Stimulated activated CD4-positive, alpha-beta T cell treated with anti-CD3 and anti-CD28 coated beads, TNF-alpha, amount 100 ng/mL, for 24 hours (primary cell): ENCODE measurements at places on chromosomes 7 and 10.

DNA sequence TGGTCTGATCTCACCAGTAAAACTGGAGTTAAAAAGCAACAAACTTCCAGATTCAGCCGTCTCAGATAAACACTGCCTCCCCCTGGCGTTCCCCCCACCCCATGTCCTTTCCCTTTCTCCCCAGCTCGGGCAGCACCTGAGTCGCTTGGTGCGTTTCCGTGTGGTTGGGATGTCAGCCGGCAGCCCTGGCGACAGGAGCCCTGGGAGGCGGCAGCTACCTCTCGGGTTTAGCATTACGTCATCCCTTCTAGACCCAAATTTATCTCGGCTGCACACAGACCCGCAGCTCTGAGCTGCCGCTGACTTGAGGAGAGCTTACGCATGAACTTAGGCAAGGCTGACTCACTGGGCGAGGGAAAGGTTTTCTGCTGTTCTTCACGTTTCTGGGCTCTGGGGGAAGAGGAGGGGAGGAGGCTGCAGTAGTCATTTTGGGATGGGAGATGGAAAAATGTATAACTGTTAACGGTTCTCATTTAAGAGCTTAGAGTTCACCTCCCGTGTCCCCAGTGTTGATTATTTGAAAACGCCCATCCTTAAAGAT lies 14.4 kb downstream of the MXI1 start:
- peak; percentile 51 for DNase-seq

- no peak for DNase-seq
Measured at GRCh38 chr10:24622781-24623301, 100.8 kb downstream of the ARHGAP21 start.

GRCh38 chr7:46218461-46219200 lies 297.6 kb upstream of the IGFBP3 start:
- no peak for DNase-seq

- DNase-seq: peak; percentile 22
Measured at GRCh38 chr10:70478191-70479164, at the start of gene PALD1. TSS of gene PALD1 (plus strand) at chr10:70478767. CDS start at chr10:70525952, 47,185 bp downstream.

DNA sequence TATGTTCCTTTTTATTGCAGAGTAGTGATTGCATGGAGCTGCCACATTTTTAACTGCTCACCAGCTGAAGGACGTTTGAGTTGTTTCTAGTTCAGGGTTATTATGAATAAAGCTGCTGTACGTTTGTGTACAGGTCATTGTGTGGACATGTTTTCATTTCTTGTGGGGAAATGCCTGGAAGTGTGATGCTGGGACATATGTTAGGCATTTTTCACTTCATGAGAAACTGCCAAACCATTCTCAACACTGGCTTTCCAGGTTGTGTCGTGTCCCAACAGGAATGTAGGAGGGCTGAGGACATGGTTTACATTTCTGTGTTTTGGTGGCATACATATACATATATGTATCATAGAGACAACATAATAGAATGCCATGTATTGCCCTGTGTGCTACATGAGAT lies 73.0 kb downstream of the NEURL1 start:
- DNase-seq: no peak

GRCh38 chr10:15898046-15898445 lies 37.7 kb upstream of the MINDY3 start:
- DNase-seq: no peak

- DNase-seq: no peak
Measured at GRCh38 chr7:16847381-16847860, 34.4 kb downstream of the AGR3 start.

DNA sequence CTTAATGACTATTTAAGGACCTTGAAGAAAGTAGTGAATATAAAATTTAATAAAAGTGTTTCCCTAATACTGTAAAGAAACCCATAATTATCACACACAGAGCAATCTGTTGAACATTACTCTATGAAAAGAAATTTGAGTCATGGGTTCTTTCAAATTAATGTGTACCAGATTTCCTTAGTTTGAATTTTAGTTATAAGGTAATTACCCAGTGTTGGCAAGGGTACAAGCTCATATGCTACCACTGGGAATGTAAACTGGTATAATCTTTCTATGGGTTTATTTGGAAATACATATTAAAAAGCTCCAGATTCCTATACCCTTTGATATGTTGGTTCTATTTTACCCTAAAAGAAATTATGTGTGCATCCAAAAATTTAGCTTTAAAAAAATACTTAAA lies 22.9 kb downstream of the PANK1 start:
- no peak for DNase-seq

GRCh38 chr10:88120075-88120474 lies 256.6 kb downstream of the PTEN start:
- no peak for DNase-seq

- no peak for DNase-seq
Measured at GRCh38 chr10:29553544-29554250, 81.1 kb downstream of the SVIL start.

GRCh38 chr10:121296881-121297585 lies 301.2 kb downstream of the FGFR2 start:
- DNase-seq: no peak

- DNase-seq: no peak
Measured at GRCh38 chr7:49775065-49775948, 1.9 kb downstream of the VWC2 start.

- no peak for DNase-seq
Measured at GRCh38 chr7:82562716-82563404, 119.3 kb upstream of the CACNA2D1 start.

GRCh38 chr10:123665491-123666286 lies 466 bp upstream of the GPR26 start:
- no peak for DNase-seq

DNA sequence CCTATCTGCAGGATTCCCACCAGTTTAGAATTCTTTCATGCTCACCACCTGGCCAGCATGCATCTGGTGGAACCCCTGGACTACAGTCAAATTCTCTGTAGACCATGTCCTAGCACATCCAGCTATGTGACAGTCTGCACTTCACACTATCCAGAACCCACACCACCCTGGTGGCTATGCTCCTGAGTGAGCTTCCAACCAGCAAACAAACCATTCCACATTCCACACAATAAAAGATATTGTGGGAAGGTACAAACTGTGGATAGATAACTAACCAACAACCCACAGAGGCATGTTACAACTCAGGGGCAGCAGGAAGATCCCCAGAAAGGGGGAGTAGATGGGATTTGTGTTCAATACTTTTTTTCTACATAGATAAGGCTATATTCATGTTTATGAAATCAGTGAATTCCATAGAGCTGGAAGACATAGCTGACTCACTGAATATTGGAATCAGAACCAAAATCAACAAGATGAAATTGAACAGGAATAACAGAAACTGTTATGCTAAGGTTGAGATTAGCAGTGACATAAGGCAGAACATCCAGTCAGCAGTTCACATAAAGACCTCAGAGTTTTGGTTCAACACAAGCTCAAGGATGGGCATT lies 72.5 kb downstream of the LRRC17 start:
- DNase-seq: no peak

DNA sequence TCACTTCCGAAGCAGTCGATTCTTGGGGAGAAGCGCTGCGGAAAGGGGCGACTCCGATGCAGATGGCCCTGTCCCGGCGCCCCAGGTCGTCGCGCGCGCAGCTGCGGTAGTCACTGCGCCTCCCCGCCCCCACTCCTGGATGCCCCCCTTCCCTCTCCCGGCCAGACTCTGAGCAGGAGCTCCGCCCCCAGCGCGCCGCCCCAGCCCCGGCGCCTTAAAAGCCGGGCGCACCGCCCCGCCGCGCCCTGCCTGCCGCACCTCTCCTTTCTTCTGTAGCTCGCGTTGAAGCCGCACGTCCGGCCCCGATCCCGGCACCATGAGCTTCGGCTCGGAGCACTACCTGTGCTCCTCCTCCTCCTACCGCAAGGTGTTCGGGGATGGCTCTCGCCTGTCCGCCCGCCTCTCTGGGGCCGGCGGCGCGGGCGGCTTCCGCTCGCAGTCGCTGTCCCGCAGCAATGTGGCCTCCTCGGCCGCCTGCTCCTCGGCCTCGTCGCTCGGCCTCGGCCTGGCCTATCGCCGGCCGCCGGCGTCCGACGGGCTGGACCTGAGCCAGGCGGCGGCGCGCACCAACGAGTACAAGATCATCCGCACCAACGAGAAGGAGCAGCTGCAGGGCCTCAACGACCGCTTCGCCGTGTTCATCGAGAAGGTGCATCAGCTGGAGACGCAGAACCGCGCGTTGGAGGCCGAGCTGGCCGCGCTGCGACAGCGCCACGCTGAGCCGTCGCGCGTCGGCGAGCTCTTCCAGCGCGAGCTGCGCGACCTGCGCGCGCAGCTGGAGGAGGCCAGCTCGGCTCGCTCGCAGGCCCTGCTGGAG lies at the start of gene INA:
Gene INA (plus strand): TSS at position 243 of the 817 bp plus-strand sequence. CDS start 74 bp downstream, at position 317.
- DNase-seq: no peak

GRCh38 chr7:42250411-42250810 lies 13.4 kb upstream of the GLI3 start:
- DNase-seq: no peak

DNA sequence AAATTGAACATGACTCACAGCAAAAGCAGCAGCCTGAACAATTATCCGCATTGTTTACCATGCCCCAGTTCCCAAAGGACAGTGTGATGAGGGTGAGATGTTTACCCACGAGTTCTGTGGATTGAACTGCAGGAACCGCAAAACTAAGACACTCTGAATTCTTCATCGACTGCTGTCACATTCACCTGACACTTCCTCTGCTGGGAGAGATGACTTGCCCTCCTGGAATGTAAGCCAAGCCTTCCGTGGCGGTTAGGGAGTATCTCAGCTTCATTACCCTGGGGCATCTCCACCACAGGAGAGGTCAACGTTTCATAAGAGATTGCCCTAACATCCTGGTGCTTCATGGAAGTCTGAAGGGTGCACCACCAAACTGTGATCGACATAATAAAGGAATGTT lies 374.6 kb upstream of the ADARB2 start:
- DNase-seq: no peak

- DNase-seq: no peak
Measured at GRCh38 chr10:37711617-37712488, 145.6 kb downstream of the ZNF248 start.
